Ureter (tissue), 1 donor: ENCODE measurements at places on chromosomes 2 and 18. TPM values are rescaled to one million over a fixed set of nuclear protein-coding genes. Genes with fewer than 3 reads are reported as not detected.

GRCh38 chr2:96233436-96233835 lies 24.8 kb upstream of the STARD7 start:
- DNase-seq = no peak

DNA sequence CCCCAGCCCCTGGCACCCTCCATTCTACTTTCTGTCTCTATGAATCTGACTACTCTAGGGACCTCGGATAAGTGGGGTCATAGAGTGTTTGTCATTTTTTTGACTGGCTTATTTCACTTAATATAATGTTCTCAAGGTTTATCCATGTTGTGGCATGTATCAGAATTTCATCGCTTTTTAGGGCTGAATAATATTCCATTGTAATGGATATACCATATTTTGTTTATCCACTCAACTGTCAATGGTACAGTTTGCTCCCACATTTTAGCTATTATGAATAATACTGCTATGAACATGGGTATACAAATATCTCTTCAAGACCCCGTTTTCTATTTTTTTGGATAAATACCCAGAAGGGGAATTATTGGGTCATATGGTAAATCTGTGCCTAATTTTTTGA lies 7.4 kb downstream of the TRAF3IP1 start:
- no peak for DNase-seq

DNA sequence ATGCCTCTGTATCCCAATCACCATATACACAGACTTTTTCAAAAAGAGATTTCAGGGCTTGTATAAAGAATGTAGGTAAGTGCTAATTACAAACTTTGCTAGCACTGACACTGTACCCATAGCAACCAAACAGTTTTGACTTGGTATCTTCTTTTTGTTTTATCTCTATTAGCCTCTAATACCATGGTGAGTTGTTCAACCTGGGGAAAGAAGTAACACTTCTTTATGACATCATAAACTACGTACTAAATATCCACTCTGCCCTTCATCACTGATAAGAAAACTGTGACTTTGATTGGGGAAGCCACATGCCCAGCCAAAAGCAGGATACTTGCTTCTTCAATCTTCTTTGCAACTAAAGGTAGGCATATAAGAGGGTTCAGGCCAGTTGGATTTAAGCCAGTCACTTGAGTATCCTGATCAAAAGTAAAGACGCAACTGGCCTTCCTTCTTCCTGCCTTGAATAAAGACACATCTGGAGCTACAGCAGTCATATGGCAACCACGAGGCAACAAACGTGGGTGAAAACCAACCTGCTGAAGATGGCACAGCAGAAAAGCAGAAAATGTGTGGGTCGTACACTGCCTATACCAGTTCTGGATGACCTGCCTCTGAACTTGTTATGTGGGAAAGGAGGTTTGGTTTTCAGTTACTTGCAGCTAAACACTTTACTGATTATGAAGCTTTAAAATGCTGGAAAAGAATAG lies 16.4 kb downstream of the THADA start:
- DNase-seq = no peak

- no peak for DNase-seq
Observed at GRCh38 chr18:32831781-32832180, 59.0 kb upstream of the KLHL14 start.

Gene ASPRV1
- 1.7 TPM for total RNA-seq

Gene RAB6C
- total RNA-seq = 0.34 TPM

Gene AQP12B
- total RNA-seq = not detected

Gene CBLN2
- total RNA-seq = not detected

Gene SLC66A3
- 31.2 TPM for total RNA-seq
